ENCODE measurements at places on chromosomes 5 and 9.

DNA sequence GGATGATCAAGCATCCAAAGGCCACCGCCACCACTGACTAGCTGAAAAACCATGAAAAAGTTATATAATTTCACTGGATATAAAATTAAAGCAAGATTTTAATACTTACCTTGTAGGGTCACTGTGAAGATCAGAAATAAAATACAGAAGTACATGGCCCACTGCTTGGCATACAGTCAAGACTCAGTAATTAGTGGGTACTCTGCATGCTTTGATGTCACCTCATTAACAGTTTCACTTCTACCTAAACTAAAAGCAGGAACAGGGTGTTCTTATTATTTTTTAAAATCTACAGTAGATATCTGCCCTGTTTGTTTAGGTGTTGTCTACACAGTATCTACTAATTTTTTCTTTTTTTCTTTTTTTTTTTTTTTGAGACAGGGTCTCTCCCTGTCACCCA, 66.4 kb downstream of the NFIB start:
- DNase-seq = no peak

- DNase-seq = no peak
These were observed 159.4 kb downstream of the PIK3R1 start for GRCh38 chr5:68374796-68375518.

GRCh38 chr9:89022001-89022759, 30.9 kb downstream of the S1PR3 start:
- no peak for DNase-seq

DNA sequence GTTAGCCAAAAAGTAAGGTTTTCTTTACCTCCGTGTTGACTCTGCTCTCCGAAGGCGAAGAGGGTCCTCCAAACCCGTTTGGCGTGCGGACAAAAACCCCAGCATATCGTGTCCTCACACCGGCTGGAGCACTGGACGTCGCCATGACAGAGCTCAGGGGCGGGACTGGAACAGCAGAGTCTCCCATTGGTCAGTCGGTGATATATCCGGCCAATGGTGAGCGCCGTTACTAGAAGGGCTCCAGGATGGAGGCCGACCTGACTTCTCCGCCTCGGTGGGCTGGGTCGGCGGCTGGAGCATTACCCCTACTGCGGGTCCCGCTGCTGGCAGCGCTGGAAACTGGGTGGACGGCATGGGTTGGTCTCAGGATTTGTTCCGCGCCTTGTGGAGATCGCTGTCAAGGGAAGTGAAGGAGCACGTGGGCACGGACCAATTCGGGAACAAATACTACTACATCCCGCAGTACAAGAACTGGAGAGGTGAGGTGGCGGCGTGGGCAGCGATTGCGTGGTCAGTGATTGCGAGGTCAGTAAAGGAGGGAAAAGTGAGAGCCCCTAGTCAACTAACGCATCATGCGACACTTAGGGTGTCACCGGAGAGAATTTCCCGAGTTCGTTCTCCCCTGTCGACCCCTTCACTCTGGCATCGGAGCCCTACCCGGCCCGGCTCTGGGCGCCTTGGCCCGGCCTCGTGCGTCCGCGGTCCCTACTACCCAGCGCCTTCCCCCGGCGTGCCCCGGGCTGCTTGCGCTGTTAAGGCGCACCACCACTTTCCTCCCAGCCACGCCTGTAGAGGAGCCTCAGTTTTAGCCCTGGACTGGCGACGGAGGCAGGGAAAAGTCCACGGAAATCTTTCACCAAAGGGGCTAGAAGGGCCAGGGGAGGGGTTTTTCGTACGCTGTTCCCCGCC, at the start of the genes ERCC8 and NDUFAF2:
TSS of gene ERCC8 (minus strand) at position 167 of the 909 bp plus-strand sequence. CDS start at position 105, 62 bp downstream.
TSS of gene NDUFAF2 (plus strand) at position 302 of the 909 bp plus-strand sequence. CDS start at position 353, 51 bp downstream.
- peak; percentile 11 for DNase-seq

- no peak for DNase-seq
These were observed 342.4 kb upstream of the GRIA1 start for GRCh38 chr5:153147891-153148623.
